ENCODE measurements at places on chromosomes 2 and 18. TPM values are rescaled to one million over a fixed set of nuclear protein-coding genes. Genes with fewer than 3 reads are reported as not detected.

Gene LIMS3
- 0.94 TPM for total RNA-seq

Gene BUB1
- 52.9 TPM for total RNA-seq

Gene QPCT
- 11.4 TPM for total RNA-seq

Gene HNRNPLL
- total RNA-seq: 54.0 TPM

Gene EGR4
- 0.05 TPM for total RNA-seq

Gene IL36A
- 0.99 TPM for total RNA-seq

Gene TLX2
- 0.19 TPM for total RNA-seq

Gene PLA2R1
- total RNA-seq: 0.90 TPM

Gene CHRND
- total RNA-seq: 0.57 TPM

Gene REG3G
- total RNA-seq: 0.09 TPM

Gene PLGLB1
- 3.0 TPM for total RNA-seq

Gene ALPI
- total RNA-seq: 0.19 TPM

Gene PARD6G
- total RNA-seq: 4.7 TPM

Gene LRATD1
- 2.1 TPM for total RNA-seq

Gene MYO3B
- total RNA-seq: 0.71 TPM

Gene SIGLEC15
- total RNA-seq: 0.42 TPM

Gene ALPP
- total RNA-seq: 0.09 TPM

Gene PGAP1
- total RNA-seq: 4.2 TPM

Gene GRHL1
- 1.2 TPM for total RNA-seq

Gene DYNC1I2
- total RNA-seq: 77.2 TPM
